Neural cell (in vitro differentiated cells): ENCODE measurements at places on chromosomes 2 and 18. TPM values are rescaled to one million over a fixed set of nuclear protein-coding genes. Genes with fewer than 3 reads are reported as not detected.

The GAL3ST2 gene
- not detected in 2 replicates for polyA plus RNA-seq

The RAB6D gene
- 0.63 and 0.68 TPM in 2 replicates for polyA plus RNA-seq

The ETAA1 gene
- 18.9 and 24.9 TPM in 2 replicates for polyA plus RNA-seq

The TLX2 gene
- not detected in 2 replicates for polyA plus RNA-seq

The XDH gene
- polyA plus RNA-seq, result 0.36 and 0.48 TPM in 2 replicates

The MEIS1 gene
- 40.5 and 46.5 TPM in 2 replicates for polyA plus RNA-seq

The CFAP221 gene
- 7.0 and 8.4 TPM in 2 replicates for polyA plus RNA-seq

The ABCG5 gene
- 0.38 TPM in 1 of 2 replicates, not detected in the other for polyA plus RNA-seq

The KCNF1 gene
- 11.4 and 12.9 TPM in 2 replicates for polyA plus RNA-seq

The SERPINB12 gene
- not detected in 2 replicates for polyA plus RNA-seq
